ENCODE measurements at places on chromosomes 12 and 14. TPM values are rescaled to one million over a fixed set of nuclear protein-coding genes. Genes with fewer than 3 reads are reported as not detected.

The RAB15 gene
- total RNA-seq: 9.5 TPM

The HOXC12 gene
- total RNA-seq: not detected

The RAD51AP1 gene
- 34.2 TPM for total RNA-seq

The SCAF11 gene
- total RNA-seq: 64.9 TPM

The SERPINA5 gene
- 0.33 TPM for total RNA-seq

The POTEG gene
- not detected for total RNA-seq

The TPPP2 gene
- total RNA-seq: not detected

GRCh38 chr12:122060081-122060501 lies 18.5 kb upstream of the MLXIP start:
- no peak for DNase-seq

DNA sequence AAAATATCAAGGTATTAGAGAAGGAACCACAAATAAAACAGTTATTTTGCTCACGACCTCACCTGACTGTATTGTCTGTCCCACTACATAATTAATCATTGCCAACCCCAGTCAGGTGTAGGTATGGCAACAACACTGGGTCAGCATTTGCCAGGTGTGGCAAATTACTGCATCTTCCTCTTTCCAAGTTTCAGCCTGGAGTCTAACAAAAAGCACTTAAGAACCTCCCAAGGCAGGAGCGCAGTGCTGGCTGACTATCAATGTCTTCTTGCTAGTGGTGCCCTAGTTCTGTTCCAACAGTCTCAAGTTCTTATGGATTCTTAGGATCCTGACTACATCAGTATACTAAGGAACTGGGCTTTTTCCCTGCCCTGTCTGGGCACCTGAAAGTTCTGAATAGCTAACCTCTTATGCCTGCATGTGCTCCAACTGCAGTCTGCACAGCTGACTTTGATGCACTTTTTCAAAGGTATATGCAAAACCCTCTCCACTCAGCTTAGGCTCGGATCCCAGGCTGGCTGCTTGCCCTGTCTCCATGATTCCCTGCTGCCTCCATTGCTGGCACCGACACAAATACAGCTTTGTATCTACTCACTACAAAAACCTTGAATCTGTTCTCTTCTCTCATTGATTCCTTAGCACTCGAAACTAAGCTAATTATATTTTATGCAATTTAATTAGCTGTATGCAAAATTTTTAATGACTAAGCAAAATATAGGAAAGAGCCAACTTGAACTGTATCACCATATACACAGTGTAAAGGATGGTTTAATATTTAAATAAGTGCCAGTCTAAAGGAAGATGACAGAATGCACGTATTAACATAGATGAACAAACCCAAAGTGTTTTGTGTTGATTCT lies 113.3 kb downstream of the PRKD1 start:
- DNase-seq: no peak

- peak; percentile 26 for DNase-seq
Measured at GRCh38 chr12:46660719-46661109, 165.1 kb downstream of the SLC38A4 start.

DNA sequence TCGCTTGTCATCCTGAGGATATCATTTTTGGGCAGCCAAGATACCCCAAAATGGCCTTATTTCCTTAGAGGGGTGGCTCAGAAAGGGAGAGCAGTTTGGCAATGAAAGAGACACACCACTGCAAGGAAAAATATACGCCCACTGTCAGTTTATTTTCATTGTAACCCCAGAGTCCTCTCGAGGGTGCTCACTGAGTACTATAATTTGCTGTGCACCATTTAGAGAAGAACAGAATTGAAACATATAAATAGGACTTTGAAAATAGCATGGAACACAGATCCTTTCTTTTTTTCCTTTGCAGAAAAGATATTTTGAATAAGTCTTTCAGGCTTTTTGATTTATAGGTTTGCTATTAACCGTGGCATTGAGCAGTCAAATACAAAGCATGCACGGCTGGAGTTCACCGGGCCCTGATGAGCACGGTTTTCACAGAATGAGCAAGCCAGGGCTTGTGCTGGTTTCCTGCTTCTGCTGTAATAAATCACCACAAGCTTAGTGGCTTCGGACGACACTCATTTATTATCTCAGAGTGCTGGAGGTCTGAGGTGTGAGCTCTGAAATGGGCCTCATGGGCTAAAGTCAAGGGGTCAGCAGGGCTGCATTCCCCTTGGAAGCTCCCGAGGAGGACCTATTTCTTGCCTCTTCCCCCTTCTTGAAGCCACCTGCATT lies 152.3 kb downstream of the ZNF664 start:
- DNase-seq: no peak

DNA sequence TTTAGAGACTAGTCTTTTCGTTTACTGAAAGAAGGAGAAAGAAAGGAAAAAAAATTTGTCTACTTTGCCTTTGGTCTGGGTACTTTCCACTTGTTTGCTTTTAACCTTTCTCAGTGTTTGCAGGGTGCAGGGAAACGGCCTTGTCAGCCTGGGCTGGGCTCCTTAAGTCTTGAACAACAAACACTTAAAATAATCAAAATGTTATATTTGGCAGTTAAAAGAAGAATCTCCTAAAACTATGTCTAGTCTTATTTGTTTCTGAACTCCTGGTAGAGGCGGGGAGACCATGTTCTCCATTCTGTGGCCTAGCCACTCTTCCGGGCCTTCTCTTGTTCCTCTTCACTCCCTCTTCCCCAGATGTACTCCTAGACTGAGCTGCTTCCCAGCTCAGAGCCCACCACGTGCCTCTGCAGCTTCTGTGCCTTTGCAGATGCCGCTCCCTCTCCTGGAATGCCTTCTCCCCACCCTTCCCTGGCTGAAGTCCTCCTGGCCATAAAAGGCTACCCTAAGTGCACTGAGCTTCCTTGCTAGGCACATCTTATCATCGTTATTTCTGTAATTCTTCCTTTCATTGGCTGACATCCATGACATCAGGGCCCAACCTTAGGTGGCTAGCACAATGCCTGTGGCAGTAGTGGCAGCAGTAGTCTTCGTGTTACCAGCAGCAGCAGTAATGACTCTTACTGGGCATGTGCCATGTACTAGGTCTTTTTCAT lies 432.9 kb downstream of the ZFP36L1 start:
- no peak for DNase-seq

- no peak for DNase-seq
Measured at GRCh38 chr12:20144341-20144740, 224.0 kb upstream of the PDE3A start.

- DNase-seq: no peak
Measured at GRCh38 chr14:33720284-33720787, 230.5 kb downstream of the EGLN3 start.

DNA sequence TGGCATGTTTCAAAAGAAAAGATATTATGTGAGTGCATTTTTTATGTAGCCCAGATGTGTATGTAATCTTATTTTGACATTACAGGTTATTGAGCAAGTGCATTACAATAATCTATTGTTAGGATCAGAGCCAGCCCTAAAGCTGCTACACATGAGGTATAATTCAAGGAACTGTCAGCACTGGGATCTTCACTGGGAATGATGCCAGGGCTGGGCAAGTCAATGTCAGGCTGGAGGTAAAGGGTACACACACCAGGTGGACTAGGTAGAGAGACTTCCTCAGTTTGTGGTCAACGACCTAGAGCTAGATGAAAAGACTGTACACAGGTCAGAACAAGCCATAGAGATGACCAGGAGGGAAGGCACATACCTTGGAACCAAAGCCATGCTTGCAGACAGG lies 15.4 kb downstream of the TRIM9 start:
- DNase-seq: no peak

DNA sequence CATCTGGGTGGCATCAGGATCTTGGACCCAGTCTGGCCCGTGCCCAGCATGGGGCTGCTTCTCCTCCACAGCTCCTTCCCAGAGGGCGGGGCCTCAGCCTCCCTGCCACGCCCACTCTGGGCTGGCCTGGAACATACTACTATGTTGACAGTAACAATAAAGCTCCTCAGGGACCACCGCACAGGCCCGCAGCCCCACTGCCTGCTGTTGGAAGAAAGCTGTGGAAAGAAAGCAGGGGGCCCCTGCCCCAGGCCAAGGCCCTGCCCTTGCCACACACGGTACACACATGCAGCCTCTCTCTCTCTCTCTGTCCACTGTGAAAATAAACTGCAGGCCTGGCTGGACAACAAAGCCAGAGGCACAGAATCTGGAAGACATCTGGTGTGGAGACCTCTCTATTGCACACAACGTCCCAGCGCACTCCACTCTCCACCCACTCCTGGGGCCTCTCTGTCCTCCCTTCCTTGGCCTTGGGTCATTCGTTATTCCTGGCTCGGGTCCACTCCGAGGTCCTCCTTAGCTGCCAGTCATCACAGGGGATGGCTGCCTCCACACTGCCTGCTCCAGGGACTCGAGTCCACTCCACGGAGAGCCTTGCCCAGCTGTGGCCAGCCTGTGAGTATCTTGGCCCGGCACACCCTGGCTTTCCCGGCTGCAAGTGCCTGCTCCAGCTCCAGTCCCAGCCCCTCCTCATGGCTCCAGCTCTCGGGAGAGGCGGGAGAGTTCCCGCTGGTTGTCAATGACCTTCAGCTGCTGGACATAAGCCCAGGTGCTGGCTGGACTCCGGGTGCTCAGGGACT lies 11.8 kb upstream of the ENDOU start:
- no peak for DNase-seq

DNA sequence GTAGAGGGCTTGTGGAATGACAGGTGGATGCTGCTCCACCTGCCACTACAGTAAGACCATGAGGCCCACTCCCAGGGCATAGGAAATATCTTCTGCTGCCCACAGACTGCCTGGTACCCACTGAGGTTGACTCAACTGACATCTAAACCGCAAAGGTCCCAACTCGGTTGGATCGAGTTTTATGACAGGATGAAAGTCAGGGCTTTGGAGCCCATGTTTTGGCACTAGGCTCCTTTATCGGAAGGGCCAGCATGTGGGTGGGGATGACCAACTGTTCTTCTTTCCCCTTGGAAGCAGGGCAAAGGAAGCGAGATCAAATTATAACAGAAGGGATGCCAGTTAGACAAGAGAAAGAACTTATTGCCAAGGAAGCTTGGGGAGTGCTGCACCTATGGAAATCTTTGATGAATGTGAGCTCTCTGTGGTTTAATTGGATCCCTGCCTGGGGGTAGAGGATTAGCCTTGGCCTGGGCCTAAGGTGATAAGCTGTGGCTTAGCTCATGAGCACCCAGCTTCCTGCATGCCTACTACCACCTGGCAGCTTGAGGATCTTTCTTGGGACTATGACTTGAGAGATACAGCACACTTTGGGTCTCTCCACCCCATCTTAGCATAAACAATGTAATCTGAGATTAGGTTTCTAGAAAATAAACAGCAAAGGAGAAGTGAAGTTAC lies 121.8 kb downstream of the KCNA5 start:
- no peak for DNase-seq

DNA sequence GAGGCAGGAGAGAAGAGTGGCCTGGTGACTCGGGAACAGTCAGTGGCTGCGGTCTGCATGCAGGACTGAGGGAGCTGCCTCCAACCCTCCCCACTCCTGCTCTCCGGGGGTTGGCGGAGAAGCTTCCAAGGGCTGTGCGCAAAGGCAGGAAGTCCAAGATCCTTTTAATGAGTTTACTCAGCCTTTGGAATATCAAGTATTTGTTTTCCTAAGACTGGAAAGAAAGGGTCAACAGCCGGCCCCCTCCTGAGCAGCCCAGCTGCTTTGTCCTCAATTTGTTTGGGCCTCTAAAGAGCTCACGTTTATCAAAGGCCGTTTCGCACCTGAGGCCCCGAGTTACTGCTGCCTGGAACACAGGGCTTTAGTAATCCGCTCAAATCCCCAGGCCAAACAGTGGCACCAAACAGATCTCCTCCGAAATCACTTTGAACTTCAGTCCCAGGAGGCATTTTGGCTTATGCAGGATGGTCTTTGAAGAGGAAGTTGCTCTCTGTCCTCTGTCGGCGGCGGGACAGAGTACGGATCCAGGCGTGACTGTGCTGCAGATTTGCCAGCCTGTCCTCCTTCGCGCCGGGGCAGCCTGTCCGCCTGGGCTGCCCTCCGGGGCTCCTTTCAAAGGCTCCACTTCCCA lies 117.2 kb upstream of the FZD10 start:
- DNase-seq: no peak

DNA sequence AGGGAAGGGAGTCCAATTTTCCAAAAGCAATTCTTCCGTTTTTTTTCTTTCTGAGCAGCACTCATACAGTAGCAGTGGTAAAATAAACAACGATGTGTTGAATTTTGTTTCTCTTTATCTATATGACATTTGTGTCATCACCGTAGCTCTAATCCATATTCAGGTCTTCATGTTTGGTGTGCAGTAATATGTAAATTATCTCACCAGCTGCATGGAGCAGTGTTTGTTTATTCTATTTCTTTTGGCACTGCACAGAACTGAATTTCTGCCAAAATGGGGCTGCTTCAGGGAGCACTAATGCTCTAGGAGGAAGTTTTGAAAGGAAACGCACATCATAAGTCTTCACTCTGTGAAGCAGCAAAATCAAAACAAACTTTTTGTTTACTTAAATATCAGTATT lies 130.0 kb upstream of the NPAS3 start:
- peak; percentile 45 for DNase-seq

DNA sequence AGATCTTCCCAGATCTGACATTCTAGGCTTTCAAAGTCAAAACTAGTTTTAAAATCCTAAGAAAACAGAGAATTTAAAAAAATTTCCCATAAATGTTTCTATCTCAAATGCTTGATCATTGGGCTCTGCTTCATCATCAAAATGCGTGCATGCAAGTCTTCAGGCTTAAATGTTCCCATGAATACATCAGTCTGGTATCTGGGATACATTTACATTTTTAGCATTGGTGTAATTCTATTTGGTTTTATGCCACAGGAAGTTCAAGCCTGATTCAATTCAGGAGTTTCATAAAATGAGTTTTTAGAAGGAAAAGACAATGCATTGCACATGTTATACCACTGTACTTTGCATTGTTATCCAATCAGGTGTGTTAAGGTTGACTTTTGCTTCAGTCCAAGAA lies 336.4 kb downstream of the PCNX1 start:
- no peak for DNase-seq

DNA sequence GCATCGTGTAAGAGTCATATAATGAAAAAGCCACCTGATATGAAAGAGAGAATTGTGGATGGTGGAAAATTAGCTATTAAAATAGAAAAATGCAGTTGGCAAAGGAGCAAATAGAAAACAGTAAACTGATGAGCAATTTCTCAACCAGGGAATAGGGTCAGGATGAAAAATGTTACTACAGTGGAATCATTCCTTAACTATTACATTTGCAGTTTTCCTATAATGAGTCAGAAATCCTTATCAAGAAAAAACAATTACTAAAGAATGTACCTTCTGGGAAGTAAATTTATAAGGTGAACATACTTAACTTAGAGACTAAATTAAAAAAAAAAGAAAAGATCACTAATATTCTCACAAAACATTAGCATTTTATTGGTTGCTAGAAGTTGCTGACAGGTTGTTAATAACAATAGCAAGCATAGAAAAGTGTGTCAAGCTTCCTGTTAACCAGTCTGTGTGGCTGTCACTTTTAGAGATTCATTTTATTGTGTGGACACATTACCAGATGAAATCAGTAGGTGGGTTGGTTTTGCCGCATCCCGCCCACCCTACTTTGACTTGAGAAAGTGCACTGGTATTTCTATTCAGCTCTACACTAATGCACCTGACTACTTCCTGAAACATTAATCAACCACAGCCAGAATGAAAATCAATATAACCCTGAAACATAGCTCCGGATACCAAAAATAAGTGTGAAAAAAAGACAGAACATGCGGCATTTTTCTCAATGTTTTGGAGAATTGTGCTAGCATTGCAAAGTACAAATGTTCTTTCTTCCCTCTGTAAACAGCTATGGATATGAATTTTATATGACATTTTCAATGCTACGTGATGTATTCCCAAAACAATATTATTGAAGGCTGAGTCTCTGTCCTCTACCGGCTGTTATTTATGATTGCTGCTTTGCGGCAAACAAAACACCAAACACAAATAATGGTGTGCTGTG lies 576.7 kb downstream of the SLC16A7 start:
- peak; percentile 9 for DNase-seq

Data from dermis blood vessel endothelial cell (primary cell).